ENCODE measurements at places on chromosomes 1 and 21. TPM values are rescaled to one million over a fixed set of nuclear protein-coding genes. Genes with fewer than 3 reads are reported as not detected.

Gene FCGR3A
- total RNA-seq = 2.9 TPM

Gene NCF2
- total RNA-seq = 4.9 TPM

DNA sequence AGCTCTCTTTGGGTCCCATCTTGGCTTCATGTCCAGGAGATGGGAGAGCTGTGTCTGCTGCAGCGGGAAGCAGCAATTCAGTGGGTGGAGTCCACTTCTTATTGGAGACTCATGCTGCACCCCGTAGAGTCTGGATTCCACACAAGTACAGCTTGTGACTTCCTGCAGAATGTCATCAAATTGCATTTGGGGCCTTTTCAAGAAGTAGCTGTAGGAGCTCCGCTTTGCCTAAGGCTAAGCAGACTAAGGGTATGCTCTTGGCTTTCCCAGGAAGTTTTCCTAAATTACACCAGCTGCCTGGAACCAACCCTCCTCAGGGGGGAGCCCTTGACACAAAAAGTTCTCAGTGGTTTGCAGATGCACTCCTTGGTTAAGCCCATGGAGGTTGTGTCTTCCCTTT is 5.7 kb upstream of the MOB3C start:
- DNase-seq = no peak

DNA sequence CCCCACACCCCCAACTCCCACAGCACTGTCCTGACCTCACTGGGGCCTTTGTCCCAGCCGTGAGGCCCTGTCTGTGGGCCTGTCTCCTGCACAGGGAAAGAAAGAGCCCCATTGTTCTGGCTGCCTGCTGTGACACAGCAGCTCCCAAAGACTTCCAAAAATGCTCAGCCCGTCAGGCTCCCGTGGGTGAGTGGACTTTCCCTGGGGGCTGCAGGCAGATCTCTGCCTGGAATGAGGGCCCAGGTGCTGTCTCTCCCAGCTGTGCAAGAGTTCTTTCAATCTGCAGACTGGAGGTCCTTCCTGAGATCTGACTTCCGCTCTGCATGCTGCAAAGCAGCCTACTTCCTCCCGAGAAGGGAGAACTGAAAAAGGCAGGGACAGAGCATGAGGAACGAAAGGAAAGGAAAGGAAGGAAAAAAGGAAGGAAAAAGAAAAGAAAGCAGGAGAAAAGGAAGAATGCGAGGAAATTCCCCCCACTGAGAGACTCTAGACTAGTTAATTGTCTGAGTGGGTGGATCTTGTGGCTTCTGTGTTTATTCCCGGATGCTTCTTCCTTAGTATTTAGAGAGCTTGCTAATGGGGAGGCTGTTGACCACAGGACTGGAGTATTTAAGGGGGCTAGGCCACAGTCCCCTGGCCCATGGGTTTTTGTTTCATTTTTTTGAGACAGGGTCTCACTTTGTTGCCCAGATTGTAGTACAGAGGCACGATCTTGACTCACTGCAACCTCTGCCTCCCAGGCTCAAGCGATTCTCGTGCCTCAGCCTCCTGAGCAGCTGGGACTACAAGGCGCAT is 15.0 kb downstream of the NES start:
- DNase-seq = no peak

DNA sequence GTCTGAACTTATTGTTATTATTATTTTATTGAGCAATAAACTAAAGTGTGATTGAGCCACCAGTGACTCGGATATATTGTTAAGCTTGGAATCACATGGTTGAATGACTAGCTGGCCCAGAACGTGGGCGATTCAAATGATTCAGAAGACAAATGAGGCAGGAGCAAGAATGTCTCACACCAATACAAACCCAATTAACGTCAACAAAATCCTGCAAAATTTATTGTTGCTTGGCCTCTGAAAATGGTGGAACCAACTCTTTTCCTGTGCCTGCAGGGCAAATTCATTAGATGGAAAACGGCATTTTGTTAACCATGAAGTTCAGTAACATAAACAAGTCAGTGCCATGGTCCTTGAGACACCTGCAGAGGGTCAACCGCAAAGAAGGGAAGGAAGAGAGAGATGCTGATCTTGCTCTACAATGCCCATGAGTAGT is 482.0 kb downstream of the SETD4 start:
- DNase-seq = no peak

- DNase-seq = no peak
These were observed 16.4 kb downstream of the SLAMF7 start for GRCh38 chr1:160755461-160755860.

GRCh38 chr1:221824025-221824424 is 82.1 kb upstream of the DUSP10 start:
- no peak for DNase-seq

- DNase-seq = no peak
These were observed 62.2 kb upstream of the SRSF10 start for GRCh38 chr1:24042315-24042714.

DNA sequence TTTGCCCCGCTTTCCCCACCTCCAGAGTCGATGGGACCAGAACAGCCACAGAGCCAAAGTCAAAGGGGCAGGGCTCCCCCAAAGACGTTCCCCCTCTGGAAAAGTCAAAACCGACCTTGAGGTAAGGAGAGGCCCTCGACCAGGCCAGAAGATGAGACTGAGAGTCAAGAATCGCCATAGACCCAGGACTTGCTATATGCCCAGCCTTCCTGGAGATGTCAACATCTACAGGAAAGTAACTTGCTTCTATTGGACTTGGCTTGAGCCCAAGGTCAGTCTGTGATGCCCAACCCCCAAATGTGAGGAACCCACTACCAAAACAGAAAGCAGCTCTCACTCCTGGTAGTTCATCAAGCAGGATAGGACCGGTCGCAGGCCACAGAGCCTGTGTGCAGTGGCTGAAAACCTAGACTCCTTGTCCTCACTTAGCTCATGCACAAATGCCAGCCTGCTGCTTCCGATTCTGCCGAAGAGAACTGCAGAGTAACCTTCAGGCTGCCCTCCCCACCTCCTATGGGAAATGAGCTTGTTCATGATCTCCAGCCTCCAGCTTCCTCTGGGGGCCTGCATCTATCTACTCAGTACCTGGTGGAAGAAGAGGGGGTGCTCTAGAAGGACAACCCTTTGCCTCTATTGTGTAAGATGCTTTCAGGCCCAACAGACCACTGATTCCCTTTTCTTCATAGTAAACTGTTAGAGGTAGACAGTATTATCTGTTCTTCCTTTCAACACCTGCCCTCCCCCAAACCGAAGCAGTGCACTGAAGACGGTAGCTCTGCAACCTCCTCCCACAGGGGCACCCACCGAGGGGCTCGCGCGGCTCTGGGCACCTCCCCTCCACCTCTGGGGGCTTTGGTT is 1.4 kb downstream of the ACOT7 start:
- no peak for DNase-seq
